Skeletal muscle tissue (tissue), 5 donors: ENCODE measurements at places on chromosomes 7 and 10. TPM values are rescaled to one million over a fixed set of nuclear protein-coding genes. Genes with fewer than 3 reads are reported as not detected.

The CFAP46 gene
- not detected for total RNA-seq

The CDNF gene
- 1.0 TPM for total RNA-seq

The CFAP70 gene
- total RNA-seq, result 1.6 TPM

The ADCYAP1R1 gene
- total RNA-seq, result 7.8 TPM

The PNLIPRP1 gene
- total RNA-seq, result not detected

The LRIT1 gene
- total RNA-seq, result not detected

The GNG11 gene
- total RNA-seq, result 20.4 TPM

The MBL2 gene
- not detected for total RNA-seq
